Smooth muscle cell of the pulmonary artery (primary cell): ENCODE measurements at places on chromosomes 6 and 20. TPM values are rescaled to one million over a fixed set of nuclear protein-coding genes. Genes with fewer than 3 reads are reported as not detected.

PAX1 gene
- total RNA-seq, result not detected in 2 replicates

HEY2 gene
- total RNA-seq, result 0.63 and 0.78 TPM in 2 replicates

EYS gene
- under 0.01 and 0.13 TPM in 2 replicates for total RNA-seq

LPIN3 gene
- total RNA-seq, result 7.0 and 8.3 TPM in 2 replicates

NFS1 gene
- total RNA-seq, result 55.8 and 61.7 TPM in 2 replicates

LAMA4 gene
- total RNA-seq, result 518 and 576 TPM in 2 replicates

GFRA4 gene
- total RNA-seq, result not detected in 2 replicates

TRERF1 gene
- 5.4 and 6.2 TPM in 2 replicates for total RNA-seq

ATG5 gene
- 32.3 and 46.5 TPM in 2 replicates for total RNA-seq

CFAP206 gene
- 0.50 and 0.59 TPM in 2 replicates for total RNA-seq

TMC2 gene
- not detected in 2 replicates for total RNA-seq

KIF25 gene
- total RNA-seq, result 0.72 TPM in 1 of 2 replicates, not detected in the other

HSPA1L gene
- total RNA-seq, result 1.9 and 2.2 TPM in 2 replicates

SYNDIG1 gene
- 0.56 and 1.4 TPM in 2 replicates for total RNA-seq

VNN1 gene
- 0.20 TPM in 1 of 2 replicates, not detected in the other for total RNA-seq

PGC gene
- not detected in 2 replicates for total RNA-seq

APOBEC2 gene
- not detected in 2 replicates for total RNA-seq

SLC35D3 gene
- total RNA-seq, result not detected in 2 replicates

C6orf163 gene
- 1.2 and 1.7 TPM in 2 replicates for total RNA-seq

DST gene
- total RNA-seq, result 492 and 511 TPM in 2 replicates

SLC22A3 gene
- 10.2 and 13.5 TPM in 2 replicates for total RNA-seq

SNPH gene
- total RNA-seq, result 12.0 and 21.3 TPM in 2 replicates

ADNP gene
- 40.4 and 49.5 TPM in 2 replicates for total RNA-seq

BMP5 gene
- total RNA-seq, result 0.03 and 1.8 TPM in 2 replicates

THBD gene
- total RNA-seq, result 21.1 and 52.5 TPM in 2 replicates

TAF4 gene
- 5.7 and 7.0 TPM in 2 replicates for total RNA-seq

BFSP1 gene
- total RNA-seq, result 1.3 and 1.6 TPM in 2 replicates

RRAGD gene
- 3.8 and 3.9 TPM in 2 replicates for total RNA-seq

CNBD2 gene
- 0.99 and 1.5 TPM in 2 replicates for total RNA-seq

HSD17B8 gene
- 4.2 and 5.4 TPM in 2 replicates for total RNA-seq

MYCT1 gene
- total RNA-seq, result 6.0 and 13.0 TPM in 2 replicates

RTF2 gene
- total RNA-seq, result 71.4 and 74.5 TPM in 2 replicates

CPXM1 gene
- 0.33 TPM in 1 of 2 replicates, not detected in the other for total RNA-seq

FNDC1 gene
- 0.46 and 1.1 TPM in 2 replicates for total RNA-seq

GMEB2 gene
- total RNA-seq, result 11.6 and 12.7 TPM in 2 replicates

TMEM200A gene
- 134 and 167 TPM in 2 replicates for total RNA-seq

TDRD6 gene
- 0.13 and 0.26 TPM in 2 replicates for total RNA-seq

GSTA1 gene
- total RNA-seq, result 0.26 TPM in 1 of 2 replicates, not detected in the other

PEX3 gene
- total RNA-seq, result 22.4 and 23.2 TPM in 2 replicates

TCF21 gene
- total RNA-seq, result 0.50 and 3.5 TPM in 2 replicates

COL12A1 gene
- 211 and 724 TPM in 2 replicates for total RNA-seq

PACSIN1 gene
- 0.07 TPM in 1 of 2 replicates, not detected in the other for total RNA-seq

SAPCD1 gene
- total RNA-seq, result 0.78 and 0.79 TPM in 2 replicates

GRIK2 gene
- 0.89 and 2.6 TPM in 2 replicates for total RNA-seq

IL20RA gene
- 0.07 and 0.20 TPM in 2 replicates for total RNA-seq

PKHD1 gene
- not detected in 2 replicates for total RNA-seq

VSTM2L gene
- 2.1 and 2.5 TPM in 2 replicates for total RNA-seq

PNLDC1 gene
- 0.07 and 0.20 TPM in 2 replicates for total RNA-seq

PPIL6 gene
- 3.3 and 5.0 TPM in 2 replicates for total RNA-seq
